T-helper 17 cell (primary cell): ENCODE measurements at places on chromosomes 2 and 18.

- no peak for DNase-seq
These were observed 58.6 kb upstream of the BCL11A start for GRCh38 chr2:60612033-60612432.

- DNase-seq, result no peak
These were observed 23.2 kb downstream of the PLCL1 start for GRCh38 chr2:197827618-197828017.

DNA sequence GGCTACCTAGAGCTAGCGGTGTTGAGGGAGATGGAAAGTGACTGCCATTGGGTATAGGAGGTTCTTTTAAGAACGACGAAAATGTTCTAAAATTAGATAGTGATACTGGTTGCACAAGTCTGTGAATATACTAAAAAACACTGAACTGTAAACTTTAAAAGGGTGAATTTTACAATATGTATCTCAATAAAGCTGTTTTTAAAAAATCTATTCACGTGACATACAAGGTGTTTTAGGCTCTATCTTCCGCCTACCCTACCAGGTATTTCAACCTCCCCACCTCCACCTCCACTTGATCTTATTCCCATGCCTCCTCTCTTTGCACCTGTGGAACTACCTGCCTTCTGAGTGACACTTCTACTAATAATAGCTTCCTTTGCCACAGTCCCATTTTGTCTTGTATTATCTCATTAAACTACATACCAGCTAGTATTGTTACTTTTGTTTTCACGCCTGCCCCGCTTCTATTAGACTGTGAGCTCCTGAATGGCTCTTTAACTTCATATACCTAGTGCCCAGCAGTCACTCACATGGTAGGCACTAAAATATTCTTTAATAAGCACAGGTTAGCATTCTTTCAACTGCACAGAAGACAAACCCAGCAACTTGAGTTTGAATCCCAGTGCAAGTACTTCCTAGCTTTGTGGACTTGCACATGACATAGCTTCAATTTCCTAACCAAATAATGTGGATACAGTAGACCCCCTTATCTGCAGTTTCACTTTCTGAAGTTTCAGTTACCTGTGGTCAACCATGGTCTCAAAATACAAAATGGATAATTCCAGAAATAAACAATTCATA, 9.3 kb downstream of the ITSN2 start:
- DNase-seq, result no peak

GRCh38 chr18:68555879-68556301, 159.0 kb downstream of the TMX3 start:
- DNase-seq, result no peak

DNA sequence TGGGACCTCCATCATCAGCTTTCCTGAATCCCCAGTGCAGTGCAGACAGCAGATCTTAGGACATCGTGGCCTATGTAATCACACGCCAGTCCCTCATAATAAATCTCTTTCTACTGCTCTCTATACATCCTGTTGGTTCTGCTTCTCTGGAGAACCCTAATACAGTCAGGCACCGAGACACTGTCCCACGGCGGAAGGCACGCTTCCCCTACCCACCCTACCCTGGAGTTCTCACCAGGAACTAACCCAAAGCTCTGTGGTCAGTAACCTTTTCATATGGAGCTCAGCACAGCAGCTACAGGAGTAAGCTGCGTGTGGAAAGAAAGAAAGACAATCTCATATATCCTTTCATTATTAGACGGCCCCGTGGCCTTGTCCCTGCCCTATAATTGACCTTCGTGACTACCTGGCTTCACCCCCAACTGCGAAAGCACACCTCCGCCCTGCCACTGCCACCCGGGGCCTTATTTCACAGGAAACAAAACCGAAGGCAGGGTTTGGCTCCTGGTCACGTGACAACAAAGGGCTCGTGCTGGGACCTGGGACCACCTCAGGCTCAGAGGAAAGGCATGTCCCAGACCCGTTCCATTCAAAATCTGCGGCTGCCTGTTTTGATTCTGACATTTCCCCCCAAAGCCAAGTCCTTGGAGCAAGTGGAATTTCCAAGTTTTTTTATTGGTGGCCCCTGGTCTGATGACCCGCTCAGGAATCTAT, 99.7 kb upstream of the ODC1 start:
- no peak for DNase-seq

- no peak for DNase-seq
These were observed 51.2 kb downstream of the CHMP3 start for GRCh38 chr2:86512034-86512433.

DNA sequence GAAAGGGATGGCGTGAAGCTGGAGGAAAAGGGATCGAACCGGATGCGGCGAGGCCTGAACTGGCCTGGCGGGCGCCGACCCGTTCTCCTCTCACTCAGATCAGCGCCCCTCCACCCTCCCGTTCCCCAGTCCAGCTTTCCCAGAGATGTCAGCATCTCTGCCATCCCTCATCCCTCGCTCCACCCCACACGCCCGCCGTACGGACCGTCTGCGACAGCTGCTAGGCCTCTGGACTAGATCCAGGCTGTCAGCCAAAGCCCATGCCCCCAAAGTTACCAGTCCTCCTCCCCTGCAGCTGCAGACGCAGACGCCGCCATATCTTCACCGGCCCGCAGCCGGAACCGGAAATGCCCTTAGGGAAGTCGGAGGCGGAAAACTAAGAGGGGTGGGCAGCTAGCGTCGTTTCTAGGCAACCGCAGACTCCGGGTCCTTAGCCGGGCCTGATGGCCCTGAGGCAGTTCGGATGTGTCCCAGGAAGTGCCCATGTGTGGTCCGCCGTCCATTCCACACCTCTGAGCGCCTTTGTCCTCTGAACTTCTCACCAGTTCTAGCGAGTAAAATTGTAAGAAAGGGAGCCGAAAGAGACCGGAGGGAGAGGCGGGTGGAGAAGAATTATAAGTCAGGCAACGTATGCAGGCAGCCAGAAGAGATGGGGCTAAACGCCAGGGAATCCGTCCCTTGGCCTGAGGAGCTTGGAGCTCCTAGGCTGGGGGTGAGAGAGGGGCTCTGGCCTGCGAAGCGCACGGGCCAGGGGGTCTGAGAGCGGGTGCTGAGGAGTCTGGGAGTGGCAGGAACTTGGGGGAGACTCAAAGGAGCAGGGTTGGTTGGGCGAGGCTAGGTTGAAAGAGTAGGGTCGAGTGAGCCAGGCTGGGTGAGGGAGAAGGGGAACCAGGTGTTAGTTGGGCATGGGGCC, at the start of the genes RNF25 and STK36:
TSS of gene RNF25 (minus strand) at position 349 of the 913 bp plus-strand sequence. CDS start at position 317, 32 bp downstream.
TSS of gene STK36 (plus strand) at position 433 of the 913 bp plus-strand sequence. CDS start 744 bp downstream, outside the sequence.
- peak; percentile 69 for DNase-seq

- no peak for DNase-seq
These were observed 96.9 kb downstream of the ACTR3 start for GRCh38 chr2:113986762-113987290.

GRCh38 chr2:241689306-241689705, 2.7 kb upstream of the DTYMK start:
- no peak for DNase-seq

DNA sequence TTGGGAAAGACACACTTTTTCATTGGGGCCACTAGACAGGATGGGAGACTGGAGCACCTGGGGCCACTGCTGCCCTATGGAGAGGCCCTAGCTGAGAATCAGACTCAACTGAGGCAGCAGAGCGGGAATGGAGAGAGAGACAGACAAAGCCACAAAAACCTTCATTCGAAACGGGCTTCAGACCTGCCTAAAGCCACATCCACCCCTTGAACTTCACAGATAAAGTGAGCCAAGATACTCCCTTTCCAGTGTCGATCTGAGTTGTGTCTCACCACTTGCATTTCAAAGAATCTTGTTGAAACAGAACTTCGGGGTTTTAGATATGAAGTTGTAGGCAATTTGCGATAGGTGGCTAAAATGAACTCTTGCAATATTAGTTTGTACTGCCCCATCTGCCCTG, 11.3 kb upstream of the LDLRAD4 start:
- no peak for DNase-seq

DNA sequence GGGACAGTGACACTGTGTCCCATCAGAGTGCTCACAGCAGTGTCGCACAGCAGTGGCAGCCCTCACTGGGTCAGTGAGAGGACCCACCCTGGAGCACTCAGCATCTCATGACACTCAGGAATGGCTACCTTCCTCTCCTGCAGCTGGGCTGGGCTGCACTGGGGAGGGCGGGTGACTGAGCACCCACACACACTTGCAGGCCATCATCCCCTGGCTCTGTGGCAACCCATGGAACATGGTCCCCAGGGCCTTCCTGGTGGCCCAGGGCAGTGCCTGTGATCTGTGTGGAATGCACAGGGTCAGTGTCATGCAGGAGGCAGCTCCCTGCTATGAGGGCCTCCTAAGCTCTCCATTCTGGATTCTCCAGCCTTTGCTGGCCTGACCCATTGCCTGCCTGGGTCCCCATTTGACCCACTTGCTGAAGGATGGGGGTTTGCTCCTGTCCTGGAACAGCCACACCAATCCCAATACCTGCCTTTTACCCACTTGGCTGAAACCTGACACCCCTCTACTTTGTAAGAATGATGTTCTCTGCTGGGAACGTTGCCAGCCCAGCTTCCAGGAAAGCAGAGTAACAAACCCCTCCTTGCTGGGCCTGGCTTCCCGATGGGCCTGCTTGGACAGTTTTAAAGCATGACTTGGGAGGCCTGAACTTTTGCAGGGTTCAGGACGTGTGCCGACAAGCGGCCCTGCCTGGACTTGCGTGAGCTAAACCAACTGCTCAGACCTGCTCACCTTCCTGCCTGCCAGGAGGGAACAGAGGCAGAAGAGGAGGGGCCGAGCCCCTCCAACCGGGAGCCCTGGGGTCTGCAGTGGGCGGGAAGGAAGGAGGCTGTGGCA, 13.7 kb downstream of the HS6ST1 start:
- no peak for DNase-seq

DNA sequence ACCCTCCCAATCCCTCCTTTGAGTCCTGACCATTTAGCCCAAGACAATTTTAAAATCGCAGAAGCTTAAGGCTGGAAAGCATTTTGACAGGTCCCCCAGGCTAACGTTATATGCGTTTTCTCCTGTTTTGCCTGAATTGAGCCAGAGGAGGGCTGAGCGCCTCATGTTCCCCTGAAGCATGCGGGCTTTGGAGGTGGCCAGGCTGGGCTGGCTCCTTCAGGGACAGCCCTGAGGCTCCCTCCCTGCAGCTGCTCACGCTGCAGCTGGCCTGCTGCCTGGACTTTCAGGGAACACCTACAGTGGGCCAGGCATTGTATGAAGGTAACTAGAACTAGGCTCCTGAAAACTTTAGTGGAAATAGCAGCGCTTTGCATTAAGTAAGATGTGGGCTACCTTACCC, 179.2 kb downstream of the ACKR3 start:
- no peak for DNase-seq

- no peak for DNase-seq
These were observed 94.9 kb downstream of the GBX2 start for GRCh38 chr2:236073246-236073645.

GRCh38 chr18:45656194-45656770, 41.0 kb downstream of the SLC14A2 start:
- DNase-seq, result no peak

DNA sequence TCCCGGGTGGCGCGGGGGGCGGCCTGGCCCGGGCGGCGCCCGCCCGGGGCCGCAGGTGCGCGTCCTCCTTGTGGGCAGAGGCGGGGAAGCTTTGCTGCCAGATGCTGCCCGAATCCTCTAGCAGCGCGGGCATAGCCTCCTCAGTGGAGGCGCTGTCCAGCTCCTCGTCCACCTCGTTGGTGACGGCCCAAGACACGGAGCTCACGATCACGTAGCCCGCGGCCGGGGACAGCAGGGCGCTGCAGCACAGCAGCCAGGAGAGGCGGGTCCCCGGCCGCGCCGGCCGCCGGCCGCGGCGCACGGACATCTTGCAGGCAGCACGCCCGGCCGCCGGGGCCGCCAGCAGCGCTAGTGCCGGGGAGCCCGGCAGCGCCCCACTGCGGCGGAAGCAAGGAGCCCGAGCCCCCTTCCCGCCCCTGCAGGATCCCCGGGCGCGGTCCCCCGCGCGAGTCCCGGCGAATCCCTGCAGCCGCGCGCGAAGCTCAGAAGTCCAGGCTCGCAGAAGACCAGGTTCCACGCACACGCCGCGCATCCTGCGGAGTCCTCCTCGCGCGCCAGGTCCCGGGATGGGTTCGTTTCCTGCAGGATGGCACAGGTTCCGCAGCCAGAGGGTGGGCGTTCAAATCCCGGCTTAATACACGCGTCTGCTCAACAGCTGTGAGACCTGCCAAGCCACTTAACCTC, at the start of gene CREG2:
TSS of gene CREG2 (minus strand) at position 353 of the 684 bp plus-strand sequence. CDS start at position 307, 46 bp downstream.
- DNase-seq, result peak; percentile 62

GRCh38 chr2:229749779-229750178, 35.4 kb upstream of the DNER start:
- no peak for DNase-seq

DNA sequence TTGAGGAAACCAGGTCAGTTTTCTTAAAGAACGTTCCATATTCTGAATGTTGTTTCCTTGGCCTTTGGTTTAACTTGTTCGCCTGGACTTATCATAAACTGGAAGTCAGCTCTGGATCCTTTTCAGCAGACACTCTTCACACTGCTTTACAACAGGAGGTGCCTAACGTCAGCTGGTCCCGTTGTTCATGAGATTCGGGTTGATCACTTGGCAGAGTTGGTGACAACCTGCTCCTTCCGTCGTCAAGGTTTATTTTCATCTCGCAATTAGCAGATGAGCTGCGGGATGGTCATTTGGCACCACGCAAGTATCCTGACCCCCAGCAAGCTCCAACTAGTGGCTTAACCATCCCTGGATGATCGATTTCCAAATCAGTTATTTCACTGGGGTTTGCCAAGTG, 23.0 kb upstream of the BIN1 start:
- no peak for DNase-seq

GRCh38 chr2:186605041-186605440, 15.2 kb downstream of the ITGAV start:
- DNase-seq, result no peak

GRCh38 chr2:42060718-42061619, 13.1 kb downstream of the PKDCC start:
- no peak for DNase-seq

- DNase-seq, result no peak
These were observed 72.8 kb downstream of the TCF4 start for GRCh38 chr18:55515214-55515613.

DNA sequence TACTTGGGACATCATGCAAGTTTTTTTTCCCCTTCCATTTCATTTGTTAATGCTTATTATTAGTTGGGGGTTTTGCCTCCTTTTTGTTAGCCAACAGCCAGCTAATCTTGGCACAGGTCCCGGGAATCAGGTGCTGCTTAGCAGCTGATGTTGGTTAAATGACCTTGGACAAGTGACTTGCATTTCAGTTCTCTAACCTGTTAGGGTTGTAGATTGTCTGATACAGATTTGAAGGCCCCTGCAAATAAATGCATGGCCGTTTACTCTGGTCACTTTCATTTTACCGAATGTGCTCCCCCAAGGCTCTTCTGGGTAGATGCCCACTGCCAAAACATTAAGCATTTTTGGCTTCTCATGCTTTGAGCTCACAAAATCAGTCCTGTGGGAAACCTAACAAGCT, 120.9 kb downstream of the SPTBN1 start:
- no peak for DNase-seq

DNA sequence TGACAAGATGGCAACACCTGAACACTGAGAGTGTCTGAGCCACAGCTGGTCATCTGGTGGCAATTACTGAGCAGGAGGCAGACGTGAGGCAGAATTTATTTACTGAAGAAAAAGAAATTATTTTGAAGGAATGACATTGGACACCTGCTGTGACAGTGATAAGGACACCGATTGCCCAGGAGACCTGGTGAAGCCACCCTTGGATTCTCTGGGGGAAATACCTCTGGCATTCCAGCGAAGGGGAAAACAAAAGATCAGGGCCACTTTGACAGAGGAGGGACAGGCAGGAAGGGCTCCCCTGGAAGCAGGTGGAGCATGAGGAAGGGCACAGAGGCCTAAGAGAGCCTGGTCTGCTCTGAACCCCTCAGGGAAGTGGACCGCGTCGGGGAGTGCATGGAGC, 85.4 kb upstream of the ALPP start:
- DNase-seq, result no peak

- no peak for DNase-seq
These were observed 413.6 kb upstream of the MEIS1 start for GRCh38 chr2:66021296-66021695.

GRCh38 chr2:29463181-29463900, 348.1 kb downstream of the CLIP4 start:
- no peak for DNase-seq
